NCI-H2107 (cell line): ENCODE measurements at places on chromosomes 4 and X.

- DNase-seq, result no peak
These were observed 12.6 kb upstream of the GABRE start for GRCh38 chrX:151987108-151987507.

DNA sequence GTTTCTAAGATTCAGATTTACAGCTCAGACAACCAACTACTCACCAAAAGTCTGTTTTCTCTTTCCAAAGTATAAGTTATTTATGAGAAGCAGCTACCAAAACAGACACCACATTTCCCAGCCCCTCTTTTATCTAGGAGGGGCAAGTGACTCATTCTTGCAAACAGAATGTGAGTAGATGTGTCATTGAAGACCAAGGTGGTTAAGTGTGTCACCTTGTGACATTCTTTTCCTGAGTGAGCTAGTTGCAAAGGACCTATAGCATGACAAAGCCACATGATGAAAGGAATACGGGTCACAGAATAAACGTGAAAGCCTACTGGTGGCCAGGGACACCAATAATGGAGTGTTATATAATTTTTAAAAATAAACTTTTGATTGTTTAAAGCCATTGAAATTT lies 50.0 kb downstream of the SLC7A11 start:
- no peak for DNase-seq

- no peak for DNase-seq
These were observed 130.1 kb upstream of the TECRL start for GRCh38 chr4:64539234-64539849.

DNA sequence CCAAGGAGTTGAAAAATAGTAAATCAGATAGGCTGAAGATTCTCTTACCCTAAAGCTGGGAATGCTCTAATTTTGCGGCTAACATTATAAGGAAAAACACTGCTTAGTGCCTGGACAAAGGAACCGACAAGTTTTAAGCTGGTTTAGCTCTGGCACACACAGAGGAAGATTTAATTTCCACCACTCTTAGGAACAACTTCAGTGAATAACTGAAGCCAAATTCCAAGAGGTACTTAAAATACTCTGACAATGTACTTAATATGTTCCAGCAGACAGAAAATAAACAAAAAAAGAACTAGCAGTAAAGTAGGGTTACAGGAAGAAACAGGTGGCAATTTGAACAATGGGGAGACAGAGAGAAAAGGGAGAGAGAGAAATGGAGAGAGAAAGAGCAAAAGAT lies 340.8 kb upstream of the NDST4 start:
- DNase-seq, result no peak

- DNase-seq, result no peak
These were observed 116.8 kb upstream of the NKX1-1 start for GRCh38 chr4:1523033-1523432.

DNA sequence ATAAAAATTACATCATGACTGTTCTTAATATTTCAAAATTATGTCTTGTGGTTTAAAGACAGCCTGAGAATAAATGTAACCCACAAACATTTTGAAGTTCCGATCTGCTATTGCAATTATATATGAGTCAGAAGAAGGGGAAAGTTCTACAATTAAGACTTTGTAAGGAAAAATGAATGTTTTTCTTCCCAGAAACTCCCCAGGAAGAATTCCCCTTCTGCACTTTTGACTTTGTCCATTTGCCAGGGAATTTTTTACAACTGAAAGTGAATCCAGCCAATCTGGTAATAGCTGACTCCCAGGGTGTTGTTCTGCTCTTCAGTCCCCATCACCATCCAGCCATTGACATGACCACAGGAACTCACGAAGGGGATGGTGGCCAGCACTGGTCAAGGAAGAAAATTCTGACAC lies 61.6 kb upstream of the NOCT start:
- no peak for DNase-seq

DNA sequence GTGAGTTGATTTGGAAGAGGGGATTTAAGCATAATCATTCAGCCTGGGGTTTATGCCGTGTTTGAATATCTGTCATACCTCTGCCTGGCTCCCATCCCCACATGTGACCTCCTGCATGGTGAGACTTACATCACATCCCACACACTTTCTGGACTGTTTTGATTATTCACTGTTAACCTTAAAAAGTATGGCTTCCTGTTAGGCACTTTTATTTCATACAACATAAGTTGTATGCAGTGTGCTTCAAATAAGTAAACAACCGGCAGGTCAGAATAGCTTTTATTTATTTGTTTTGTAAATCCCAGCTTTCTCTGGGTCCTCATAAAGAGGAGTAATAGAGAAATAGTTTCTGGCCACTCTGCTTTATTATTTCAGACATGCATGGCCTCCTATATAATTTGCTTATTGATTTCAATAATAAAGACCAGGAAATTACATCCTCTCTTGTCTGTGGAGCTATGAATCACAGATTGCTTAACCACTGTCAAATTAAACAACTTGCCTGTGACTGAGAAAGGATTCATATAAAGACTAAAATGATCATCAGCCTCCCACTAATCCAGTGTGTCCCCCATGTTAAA lies 376.8 kb upstream of the ZFP42 start:
- no peak for DNase-seq

GRCh38 chr4:76690906-76691275 lies 207.1 kb downstream of the SOWAHB start:
- DNase-seq, result no peak

- DNase-seq, result no peak
These were observed 578 bp downstream of the APOOL start for GRCh38 chrX:85004255-85004654.

DNA sequence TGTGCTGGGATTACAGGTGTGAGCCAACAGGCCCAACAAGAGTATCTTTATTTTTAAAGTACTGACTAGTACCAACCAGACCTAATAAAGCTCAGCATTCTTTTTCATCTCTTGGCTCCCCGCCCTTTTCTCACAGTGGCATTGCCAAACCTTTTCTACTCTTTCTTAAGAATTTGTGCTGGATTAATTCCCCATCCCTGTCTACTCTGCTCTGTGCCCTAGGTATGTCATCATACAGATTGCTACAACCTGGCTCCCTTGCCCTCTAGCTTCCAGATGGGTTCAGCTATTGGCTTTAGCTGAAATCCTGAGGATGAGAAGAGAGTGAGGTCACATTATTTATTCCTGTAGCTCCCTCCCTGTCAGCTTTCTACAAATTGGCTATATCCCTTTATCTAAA lies 34.9 kb upstream of the CCNI start:
- DNase-seq, result no peak

DNA sequence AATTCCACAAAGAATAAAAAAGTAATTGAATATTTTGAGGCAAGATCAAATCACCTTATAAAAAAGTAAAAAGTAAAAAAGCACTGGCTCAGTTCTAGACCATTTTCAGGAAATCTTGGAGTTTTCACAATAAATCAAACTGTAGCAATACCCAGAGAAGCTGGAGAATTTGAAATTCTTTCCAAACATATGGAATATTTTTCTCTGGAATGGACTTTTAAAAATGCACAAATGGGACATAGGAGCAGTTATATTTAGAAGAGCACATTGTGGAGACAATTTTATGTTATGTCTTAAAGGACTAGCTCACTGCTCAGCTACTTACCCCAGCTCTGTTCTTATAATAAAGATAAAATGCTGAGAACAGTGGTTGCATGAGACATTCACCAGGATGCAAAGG lies 211.9 kb upstream of the KIT start:
- DNase-seq, result no peak

- no peak for DNase-seq
These were observed 97.6 kb downstream of the CASK start for GRCh38 chrX:41825796-41826195.

- DNase-seq, result no peak
These were observed 85.7 kb downstream of the ADRA2C start for GRCh38 chr4:3851881-3852280.
